ENCODE measurements at places on chromosomes 16 and 17.

- no peak for DNase-seq
These were observed 68.2 kb downstream of the PLXDC1 start for GRCh38 chr17:39083270-39083669.

DNA sequence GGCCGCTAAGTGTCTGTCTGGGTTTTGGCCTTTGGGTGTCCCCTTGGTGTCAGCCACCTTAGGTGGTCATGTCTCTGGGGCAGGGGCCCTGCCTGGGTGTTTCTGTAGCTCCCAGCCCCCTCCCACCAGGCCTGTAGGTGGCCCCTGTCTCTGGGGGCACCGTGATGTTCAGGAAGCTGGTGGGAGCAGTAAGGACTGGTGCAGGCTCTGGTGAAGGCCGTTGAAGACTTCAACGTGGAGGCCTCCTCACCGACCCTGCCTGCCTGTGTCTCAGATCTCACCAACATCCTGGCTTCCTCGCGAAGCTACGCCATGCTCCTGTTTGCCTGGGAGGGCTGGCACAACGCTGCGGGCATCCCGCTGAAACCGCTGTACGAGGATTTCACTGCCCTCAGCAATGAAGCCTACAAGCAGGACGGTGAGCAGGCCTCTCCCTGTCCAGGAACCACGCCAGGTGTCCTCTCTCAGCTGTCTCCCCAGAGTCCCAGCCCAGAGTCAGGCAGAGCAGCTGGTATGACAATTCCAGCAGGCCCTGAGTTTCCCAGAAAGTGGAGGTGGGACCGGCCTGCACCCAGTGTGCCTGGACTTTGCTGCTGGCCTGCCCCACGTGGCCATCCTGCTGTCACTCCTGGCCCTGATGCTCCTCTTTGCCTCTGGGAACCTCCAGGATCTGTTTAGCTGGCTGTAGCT is 2.8 kb downstream of the ACE start:
- no peak for DNase-seq

- DNase-seq = no peak
These were observed 607 bp upstream of the NCOR1 start for GRCh38 chr17:16215965-16216316.

DNA sequence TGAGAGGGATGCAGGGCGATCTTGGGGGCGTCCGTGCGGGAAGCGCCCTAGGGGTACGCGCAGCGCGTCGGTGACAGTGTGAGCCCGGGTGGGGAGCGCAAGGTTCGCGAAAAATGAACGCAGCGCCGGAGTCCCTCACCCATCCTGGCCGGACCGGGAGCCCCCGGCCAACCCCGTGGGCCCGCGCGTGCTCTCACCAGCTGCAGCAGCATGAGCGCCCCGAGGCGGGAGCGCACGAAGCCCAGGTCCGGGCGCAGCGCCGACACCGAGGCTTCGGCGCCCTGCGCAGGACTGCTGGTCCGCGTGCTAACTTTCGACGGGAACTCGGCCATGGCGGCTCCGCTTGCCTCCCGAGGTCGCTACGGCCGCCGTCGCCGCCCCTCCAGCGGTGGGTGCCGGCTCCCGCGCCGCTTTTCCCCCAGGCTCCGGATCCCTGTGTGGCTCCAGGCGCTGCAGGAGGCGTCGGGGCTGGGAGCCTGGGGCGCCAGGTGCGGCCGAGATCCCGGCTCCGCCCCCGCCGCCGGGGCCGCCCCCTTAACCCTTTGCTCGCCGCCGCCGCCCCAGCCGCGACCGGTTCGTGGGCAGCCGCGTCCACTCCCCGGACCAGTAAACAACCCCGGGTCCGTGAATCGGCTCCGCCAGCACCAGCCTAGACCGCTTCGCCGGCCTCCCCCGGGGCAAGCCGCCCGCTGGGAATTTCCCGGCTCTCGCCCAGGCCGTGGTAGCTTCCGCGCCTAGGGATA is at the start of gene PLLP:
Gene PLLP, minus strand, starts transcription at position 464 of the 743 bp plus-strand sequence. Its CDS starts 132 bp downstream, at position 332.
- DNase-seq = no peak

Data from Kasumi-1 (cell line).